ENCODE measurements at places on chromosomes 13 and 19. TPM values are rescaled to one million over a fixed set of nuclear protein-coding genes. Genes with fewer than 3 reads are reported as not detected.

DNA sequence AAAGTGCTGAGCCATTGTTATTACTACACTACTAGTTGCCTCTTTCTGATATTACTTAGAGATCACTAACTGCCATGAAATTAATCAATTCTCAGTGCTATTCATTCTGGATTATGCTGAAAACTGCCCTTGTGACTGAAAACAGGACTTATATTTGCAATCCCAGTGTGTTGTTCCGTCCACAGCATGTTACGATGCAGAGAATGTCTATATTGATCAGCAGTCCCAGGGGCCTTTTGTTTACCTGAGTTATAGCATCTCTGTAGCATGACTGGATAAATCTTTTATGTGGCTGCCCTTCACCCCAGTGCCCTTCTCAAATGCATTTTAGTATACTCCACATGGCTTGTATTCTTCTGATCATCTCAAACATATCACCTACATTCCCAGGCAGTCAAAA is 251.0 kb downstream of the GPC5 start:
- H3K36me3 ChIP-seq = no peaks in the 10 kb centered on the region
- H3K4me1 ChIP-seq = no peaks in the 10 kb centered on the region
- H3K27ac ChIP-seq = no peak overlapping the region
- no peak for DNase-seq

The KLHL1 gene
- total RNA-seq = not detected

- no peaks in the 10 kb centered on the region for H3K36me3 ChIP-seq
- peak overlapping the region; percentile 96 for H3K27ac ChIP-seq
- no peaks in the 10 kb centered on the region for H3K27me3 ChIP-seq
- no peak overlapping the region for H3K4me3 ChIP-seq
Observed at GRCh38 chr13:110422913-110423688, 116.0 kb downstream of the COL4A2 start.

DNA sequence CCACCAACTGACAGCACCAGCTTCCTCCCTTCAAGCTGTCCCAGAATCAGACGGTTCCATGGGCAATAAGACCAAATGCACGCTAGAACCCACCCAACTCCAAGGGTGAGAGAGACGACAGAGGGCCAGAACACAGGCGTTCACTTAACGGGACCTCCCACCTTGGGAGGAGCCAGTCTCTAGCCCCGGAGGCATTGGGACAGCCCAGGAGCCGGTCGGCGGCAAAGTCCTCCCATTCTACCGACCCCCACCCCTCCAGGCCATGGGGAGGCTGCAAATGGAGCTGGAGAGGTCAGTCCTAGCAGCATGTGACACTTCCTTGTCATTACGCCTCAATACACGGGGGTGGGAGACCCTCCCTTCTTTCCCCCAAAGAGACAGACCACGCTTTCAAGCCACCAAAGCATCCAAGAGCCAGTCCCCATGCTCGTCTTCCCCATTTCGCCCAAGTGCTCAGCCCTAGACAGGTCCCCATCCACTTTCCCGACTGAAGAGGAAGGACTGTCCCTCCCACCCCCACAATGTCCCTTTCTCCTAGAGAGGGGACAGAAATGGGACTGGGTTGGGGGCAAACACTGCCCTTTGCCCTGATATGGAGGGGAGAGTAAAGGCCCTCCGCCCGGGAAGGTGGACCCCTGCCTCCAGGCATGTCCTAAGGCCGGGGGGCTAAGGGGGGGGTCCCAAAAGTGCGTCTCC is 964 bp downstream of the KHSRP start:
- no peak overlapping the region for H3K27ac ChIP-seq
- H3K36me3 ChIP-seq = peaks cover 25% of the 10 kb centered on the region
- peaks cover 11% of the 10 kb centered on the region for H3K4me1 ChIP-seq
- no peak for DNase-seq
- H3K4me3 ChIP-seq = peak overlapping the region; percentile 95

- H3K4me1 ChIP-seq = no peaks in the 10 kb centered on the region
- no peaks in the 10 kb centered on the region for H3K27me3 ChIP-seq
- H3K27ac ChIP-seq = no peak overlapping the region
- DNase-seq = no peak
- H3K4me3 ChIP-seq = no peak overlapping the region
Observed at GRCh38 chr13:18628428-18628827, 553.2 kb downstream of the TUBA3C start.

GRCh38 chr13:30882026-30882850 is 23.8 kb upstream of the MEDAG start:
- peaks cover 48% of the 10 kb centered on the region for H3K4me1 ChIP-seq
- DNase-seq = no peak
- H3K27me3 ChIP-seq = no peaks in the 10 kb centered on the region
- H3K27ac ChIP-seq = peak overlapping the region; percentile 95
- no peaks in the 10 kb centered on the region for H3K36me3 ChIP-seq

The LILRA6 gene
- total RNA-seq = 4.6 TPM

The USP12 gene
- total RNA-seq = 40.5 TPM

DNA sequence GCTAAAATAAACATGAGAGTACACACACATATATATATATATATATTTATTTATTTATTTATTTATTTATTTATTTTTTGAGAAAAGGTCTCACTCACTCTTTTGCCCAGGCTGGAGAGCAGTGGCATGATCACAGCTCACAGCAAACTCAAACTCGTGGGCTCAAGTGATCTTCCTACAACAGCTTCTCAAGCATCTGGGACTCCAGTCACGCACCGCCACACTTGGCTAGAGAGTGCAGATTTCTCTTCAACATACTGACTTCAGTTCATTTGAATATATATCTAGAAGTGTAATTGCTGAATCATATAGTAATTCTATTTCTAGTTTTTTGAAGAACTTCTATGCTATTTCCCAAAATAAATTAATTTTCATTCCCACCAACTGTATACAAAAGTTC is 1711.8 kb downstream of the SLITRK5 start:
- DNase-seq = no peak
- H3K27ac ChIP-seq = no peak overlapping the region

GRCh38 chr19:14116525-14116917 is 1.0 kb downstream of the PRKACA start:
- H3K4me3 ChIP-seq = peak overlapping the region; percentile 97
- no peak for DNase-seq
- no peaks in the 10 kb centered on the region for H3K27me3 ChIP-seq
- H3K36me3 ChIP-seq = no peaks in the 10 kb centered on the region
- H3K4me1 ChIP-seq = peaks cover 67% of the 10 kb centered on the region

The TBXA2R gene
- total RNA-seq = 39.1 TPM

The PLK5 gene
- not detected for total RNA-seq

- no peak overlapping the region for H3K4me3 ChIP-seq
- H3K27ac ChIP-seq = no peak overlapping the region
- no peaks in the 10 kb centered on the region for H3K36me3 ChIP-seq
- no peaks in the 10 kb centered on the region for H3K4me1 ChIP-seq
- DNase-seq = no peak
- no peaks in the 10 kb centered on the region for H3K27me3 ChIP-seq
Observed at GRCh38 chr13:108508263-108508662, 121.1 kb upstream of the MYO16 start.

- H3K4me1 ChIP-seq = no peaks in the 10 kb centered on the region
- H3K27me3 ChIP-seq = no peaks in the 10 kb centered on the region
- DNase-seq = no peak
- H3K4me3 ChIP-seq = no peak overlapping the region
- no peaks in the 10 kb centered on the region for H3K36me3 ChIP-seq
Observed at GRCh38 chr13:106182404-106182803, 353.1 kb downstream of the EFNB2 start.

The EPSTI1 gene
- 7.9 TPM for total RNA-seq

The BEST2 gene
- not detected for total RNA-seq

DNA sequence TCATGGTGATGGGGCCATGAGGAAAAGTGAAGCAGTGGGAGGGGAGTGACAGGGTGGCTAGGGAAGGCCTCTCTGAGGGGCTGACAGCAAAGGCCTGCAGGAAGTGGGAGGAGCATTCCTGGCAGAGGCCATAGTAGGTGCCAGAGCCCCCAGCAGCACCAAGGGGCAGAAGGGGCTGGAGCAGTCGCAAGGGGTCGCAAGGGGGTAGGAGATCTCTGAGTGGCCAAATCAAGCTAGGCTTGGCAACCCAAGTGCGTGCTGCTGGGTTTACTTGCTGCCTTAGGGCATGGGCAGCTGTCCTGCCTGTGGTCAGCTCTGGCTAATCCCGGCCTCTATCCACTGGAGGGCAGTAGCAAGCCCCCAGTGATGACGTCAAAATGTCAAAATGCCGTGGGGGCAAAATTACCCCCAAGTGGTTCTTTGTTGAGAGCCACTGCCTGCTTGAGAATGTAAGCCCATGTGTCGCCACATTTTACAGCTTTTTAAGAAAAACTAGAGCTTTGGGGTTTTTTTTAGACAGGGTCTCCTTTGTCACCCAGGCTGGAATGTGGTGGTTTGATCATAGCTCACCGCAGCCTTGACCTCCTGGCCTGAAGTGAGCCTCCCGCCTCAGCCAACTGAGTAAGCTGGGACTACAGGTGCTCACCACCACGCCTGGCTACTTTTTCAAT is 11.8 kb downstream of the CCDC97 start:
- peaks cover 38% of the 10 kb centered on the region for H3K36me3 ChIP-seq
- H3K27ac ChIP-seq = peak overlapping the region; percentile 99
- no peaks in the 10 kb centered on the region for H3K27me3 ChIP-seq
- DNase-seq = no peak
- no peak overlapping the region for H3K4me3 ChIP-seq

GRCh38 chr19:18660939-18661670 is 22.4 kb upstream of the CRTC1 start:
- peak overlapping the region; percentile 10 for H3K4me3 ChIP-seq
- H3K27ac ChIP-seq = peak overlapping the region; percentile 87
- H3K36me3 ChIP-seq = peaks cover 4% of the 10 kb centered on the region
- DNase-seq = no peak
- H3K27me3 ChIP-seq = no peaks in the 10 kb centered on the region

The CELF5 gene
- not detected for total RNA-seq

DNA sequence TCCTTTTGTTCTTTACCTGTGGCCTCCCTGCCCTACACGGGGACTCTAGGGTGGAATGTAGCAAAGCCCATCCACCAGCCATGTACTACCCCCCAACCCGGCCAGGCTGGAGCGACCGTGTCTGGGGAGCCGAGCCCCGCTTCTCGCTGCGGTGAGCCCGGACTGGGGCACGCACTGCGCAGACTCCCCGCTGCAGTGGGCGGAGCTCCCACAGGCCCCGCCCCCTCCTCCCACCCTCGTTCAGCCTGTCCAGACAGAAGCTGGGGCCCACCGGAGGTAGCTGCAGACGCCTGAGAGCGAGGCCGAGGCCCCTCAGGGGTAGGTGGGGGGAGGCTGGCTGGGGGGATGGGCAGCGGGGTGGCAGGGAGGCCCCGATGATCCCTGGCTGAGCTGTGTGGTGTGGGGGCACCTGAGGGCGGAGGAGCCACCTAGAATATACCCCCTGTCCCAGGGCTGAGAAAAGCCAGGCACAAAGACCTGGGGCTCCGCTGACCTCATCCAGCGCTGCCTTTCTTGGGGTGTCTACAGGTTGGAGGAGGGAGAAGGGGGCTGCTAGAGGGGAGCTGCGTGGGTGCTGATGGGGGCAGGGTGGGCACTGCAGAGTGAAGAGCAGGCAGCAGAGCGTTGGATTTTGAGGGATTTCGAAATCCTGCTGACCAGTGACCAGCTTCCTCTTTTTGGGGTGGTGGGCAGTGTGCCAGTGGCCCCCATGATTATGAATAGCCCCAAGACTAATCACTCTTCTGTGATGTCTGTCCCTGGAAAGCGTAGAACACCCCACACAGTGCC is 17.3 kb downstream of the PLD3 start:
- no peaks in the 10 kb centered on the region for H3K27me3 ChIP-seq
- DNase-seq = no peak
- peak overlapping the region; percentile 68 for H3K4me3 ChIP-seq
- H3K4me1 ChIP-seq = peaks cover 10% of the 10 kb centered on the region
- peaks cover 33% of the 10 kb centered on the region for H3K36me3 ChIP-seq
- no peak overlapping the region for H3K27ac ChIP-seq
